ENCODE measurements at places on chromosomes 1 and 21. TPM values are rescaled to one million over a fixed set of nuclear protein-coding genes. Genes with fewer than 3 reads are reported as not detected.

The TPTE gene
- total RNA-seq = not detected

The PLEKHO1 gene
- 33.9 TPM for total RNA-seq

DNA sequence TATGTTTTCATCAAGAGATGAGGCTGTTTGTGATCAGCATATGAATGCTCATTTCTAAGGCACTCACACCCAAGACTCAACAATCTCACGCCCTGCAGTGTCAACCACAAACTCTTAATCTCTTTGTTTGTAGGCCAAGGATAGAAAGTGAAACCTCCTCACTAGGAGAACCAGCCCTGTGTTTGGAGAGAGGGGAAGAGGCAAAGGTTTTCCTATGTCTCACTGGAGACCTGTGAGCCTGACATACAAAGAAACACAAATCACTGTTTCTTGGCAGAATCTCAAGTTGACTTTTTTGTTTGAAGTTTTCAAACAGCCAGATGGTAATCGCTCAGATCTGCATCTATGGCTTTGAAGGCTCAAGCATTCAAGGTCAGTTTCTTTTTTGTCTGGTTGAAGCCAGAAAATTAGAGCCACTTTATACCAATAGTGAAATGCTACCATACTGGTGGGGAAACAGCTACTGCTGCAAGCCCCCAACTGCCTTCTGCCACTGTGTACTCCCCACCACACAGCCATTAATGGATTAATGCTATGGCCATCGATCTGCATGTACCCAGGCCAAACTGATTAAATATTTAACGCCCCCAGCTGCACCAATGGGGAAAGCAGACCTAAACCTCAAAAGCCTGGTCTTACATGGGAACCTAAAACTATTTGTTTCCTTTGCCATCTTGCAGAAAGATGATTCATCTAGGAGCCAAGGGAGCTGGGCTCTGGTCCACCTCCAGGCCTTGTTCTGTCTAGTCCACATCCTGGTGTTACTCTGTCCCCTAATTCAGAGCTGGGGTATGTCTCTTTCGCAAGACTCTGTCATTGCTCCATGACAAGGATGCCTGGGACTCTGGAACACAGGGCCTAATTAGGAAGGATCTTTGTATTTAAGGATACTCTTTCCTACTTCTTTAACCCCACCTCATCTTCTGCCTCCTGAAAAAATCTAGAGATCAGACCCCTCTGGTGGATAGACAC lies 16.3 kb downstream of the PDZK1 start:
- no peak for DNase-seq
- peaks cover 7% of the 10 kb centered on the region for H3K4me1 ChIP-seq
- H3K4me3 ChIP-seq = no peak overlapping the region
- H3K36me3 ChIP-seq = no peaks in the 10 kb centered on the region

DNA sequence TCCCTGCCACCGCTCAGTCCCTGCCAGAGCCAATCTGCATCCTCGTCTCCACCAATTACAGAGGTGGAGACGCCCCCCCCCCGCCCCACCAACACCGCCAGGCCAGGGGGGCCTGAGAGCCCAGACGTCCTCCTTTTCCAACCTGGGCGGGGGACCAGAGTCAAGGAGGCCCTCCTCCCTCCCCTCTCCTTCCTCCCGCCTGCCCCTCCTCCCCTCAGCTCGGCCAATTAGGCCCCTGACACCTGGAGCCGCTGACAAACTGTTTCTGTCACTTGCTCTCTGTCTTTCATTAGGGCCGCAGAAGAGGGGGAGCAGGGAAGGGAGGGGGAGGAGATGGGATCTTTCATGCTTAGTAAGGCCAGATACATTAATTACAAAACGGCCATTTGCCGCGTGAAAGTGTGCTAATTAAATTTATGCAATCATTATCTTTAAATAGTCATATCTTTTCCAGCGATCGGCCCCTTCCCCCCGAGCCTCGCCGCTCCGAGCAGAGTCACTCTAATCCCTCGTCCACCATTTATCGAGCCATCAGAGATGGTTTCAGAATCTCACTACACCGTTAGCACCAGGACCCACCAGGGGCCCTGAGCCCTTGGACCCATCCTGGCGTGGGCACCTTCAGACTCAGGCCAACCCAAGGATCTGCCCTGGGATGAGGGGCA lies 94.7 kb downstream of the PAX7 start:
- H3K4me3 ChIP-seq = no peak overlapping the region
- no peak for DNase-seq
- no peak overlapping the region for H3K27ac ChIP-seq

DNA sequence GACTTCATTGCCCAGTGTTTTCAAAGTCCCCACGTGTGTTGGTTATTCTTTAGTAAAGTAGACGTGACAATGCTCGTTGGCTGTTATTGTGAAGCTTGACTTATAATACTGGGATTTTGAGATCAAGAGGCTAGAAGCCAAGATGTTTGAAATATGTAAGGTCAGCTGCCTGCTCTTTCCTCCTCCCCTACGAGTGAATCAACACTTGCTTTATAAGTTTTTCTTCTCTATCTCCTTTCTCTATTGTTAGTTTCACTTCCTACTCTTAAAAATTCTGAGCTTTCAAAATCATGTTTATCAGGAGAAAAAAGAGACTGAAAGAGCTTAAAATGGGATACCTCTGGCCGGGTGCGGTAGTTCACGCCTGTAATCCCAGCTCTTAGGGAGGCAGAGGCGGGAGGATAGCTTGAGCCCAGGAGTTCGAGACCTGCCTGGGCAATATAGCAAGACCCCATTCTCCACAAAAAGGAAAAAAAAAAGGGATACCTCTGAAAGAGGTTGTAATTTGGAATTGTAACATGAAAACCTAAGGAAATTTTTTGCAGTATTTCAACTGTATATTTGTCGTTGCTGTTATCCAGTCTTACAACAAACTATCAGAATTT lies 72.0 kb downstream of the EPB41 start:
- no peaks in the 10 kb centered on the region for H3K4me1 ChIP-seq
- no peaks in the 10 kb centered on the region for H3K36me3 ChIP-seq
- no peak overlapping the region for H3K4me3 ChIP-seq
- no peaks in the 10 kb centered on the region for H3K27me3 ChIP-seq
- H3K27ac ChIP-seq = no peak overlapping the region

DNA sequence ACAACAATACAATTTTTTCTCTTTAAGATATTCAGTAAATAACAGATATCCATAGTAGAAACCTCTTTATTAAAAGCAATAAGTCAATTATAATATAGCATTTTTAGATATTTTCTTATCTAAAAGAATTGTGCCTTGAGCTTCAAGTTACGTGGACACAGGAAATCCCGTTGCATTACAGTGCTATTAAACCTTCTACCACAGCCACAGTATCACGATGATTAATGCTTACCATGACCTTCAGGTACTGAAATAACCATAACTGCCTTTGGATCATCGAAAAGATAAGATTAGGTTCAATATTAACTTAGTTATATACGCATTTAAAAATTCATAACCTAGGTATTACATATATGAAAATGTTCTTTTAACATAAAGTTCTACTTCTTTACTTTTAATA lies 17.9 kb downstream of the B3GALNT2 start:
- H3K27me3 ChIP-seq = no peaks in the 10 kb centered on the region
- no peaks in the 10 kb centered on the region for H3K4me1 ChIP-seq
- no peak overlapping the region for H3K27ac ChIP-seq
- DNase-seq = no peak
- H3K4me3 ChIP-seq = no peak overlapping the region
- peaks cover 29% of the 10 kb centered on the region for H3K36me3 ChIP-seq

GRCh38 chr1:244231572-244232315 lies 180.7 kb downstream of the ZBTB18 start:
- H3K4me3 ChIP-seq = no peak overlapping the region
- H3K4me1 ChIP-seq = peaks cover 11% of the 10 kb centered on the region
- no peaks in the 10 kb centered on the region for H3K36me3 ChIP-seq
- H3K27me3 ChIP-seq = no peaks in the 10 kb centered on the region
- H3K27ac ChIP-seq = no peak overlapping the region

DNA sequence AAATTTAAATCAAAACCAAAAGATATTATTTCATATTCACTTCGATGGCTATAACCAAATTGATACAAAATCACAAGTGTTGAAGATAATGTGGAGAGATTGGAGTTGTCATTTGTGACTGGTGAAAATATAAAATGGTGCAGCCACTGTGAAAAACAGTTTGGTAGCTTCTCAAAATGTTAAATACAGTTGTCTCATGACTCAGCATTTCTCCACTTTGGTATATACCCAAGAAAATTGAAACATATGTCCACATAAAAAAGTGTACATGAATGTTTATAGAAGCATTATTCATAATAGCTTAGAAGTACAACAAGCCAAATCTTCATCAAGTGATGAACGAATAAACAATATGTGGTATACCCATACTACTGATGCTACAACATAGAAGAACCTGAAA lies 318.5 kb downstream of the BRINP3 start:
- H3K4me3 ChIP-seq = no peak overlapping the region
- no peaks in the 10 kb centered on the region for H3K4me1 ChIP-seq
- H3K27ac ChIP-seq = no peak overlapping the region
- no peak for DNase-seq

The LCE1E gene
- not detected for total RNA-seq

DNA sequence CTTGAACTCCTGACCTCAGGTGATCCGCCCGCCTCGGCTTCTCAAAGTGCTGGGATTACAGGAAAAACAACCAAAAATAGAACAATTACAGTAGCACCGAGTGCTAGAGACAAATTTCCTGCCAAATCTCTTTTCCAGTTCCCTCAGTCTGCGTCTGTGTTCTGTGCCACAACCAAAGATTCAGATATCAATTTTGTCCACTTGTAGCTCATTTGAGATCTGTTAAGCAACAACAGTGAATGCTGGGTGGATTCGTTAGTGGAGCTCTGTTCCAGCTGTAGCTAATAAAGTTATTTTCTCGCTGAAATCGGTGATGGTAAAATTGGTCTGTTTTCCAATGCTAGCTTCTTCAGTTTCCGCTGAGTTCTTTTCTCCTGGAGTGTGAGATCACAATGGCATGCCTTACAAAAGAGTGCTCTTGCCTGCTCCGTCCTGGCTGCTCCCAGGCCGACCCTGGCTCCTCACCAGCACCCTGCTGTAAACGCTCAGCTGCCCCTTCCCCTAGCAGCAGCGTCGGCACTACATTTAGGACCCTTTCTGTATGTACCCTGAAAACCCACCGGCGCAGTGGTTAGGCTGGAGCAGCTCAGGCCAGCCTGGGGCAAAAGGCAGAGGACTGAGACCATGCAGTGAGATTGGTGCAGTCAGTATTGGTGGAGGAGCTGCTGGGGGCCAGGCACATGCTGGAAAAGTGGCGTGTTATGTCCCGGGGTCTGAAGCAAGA lies 395.4 kb downstream of the KIF26B start:
- H3K36me3 ChIP-seq = no peaks in the 10 kb centered on the region
- H3K4me3 ChIP-seq = no peak overlapping the region
- no peaks in the 10 kb centered on the region for H3K4me1 ChIP-seq
- no peak for DNase-seq

- no peak for DNase-seq
- no peaks in the 10 kb centered on the region for H3K27me3 ChIP-seq
- H3K36me3 ChIP-seq = no peaks in the 10 kb centered on the region
- no peak overlapping the region for H3K27ac ChIP-seq
- no peak overlapping the region for H3K4me3 ChIP-seq
Measured at GRCh38 chr1:192574073-192574472, 1.5 kb upstream of the RGS1 start.

The SRM gene
- 68.0 TPM for total RNA-seq

The EPB41 gene
- total RNA-seq = 39.8 TPM

DNA sequence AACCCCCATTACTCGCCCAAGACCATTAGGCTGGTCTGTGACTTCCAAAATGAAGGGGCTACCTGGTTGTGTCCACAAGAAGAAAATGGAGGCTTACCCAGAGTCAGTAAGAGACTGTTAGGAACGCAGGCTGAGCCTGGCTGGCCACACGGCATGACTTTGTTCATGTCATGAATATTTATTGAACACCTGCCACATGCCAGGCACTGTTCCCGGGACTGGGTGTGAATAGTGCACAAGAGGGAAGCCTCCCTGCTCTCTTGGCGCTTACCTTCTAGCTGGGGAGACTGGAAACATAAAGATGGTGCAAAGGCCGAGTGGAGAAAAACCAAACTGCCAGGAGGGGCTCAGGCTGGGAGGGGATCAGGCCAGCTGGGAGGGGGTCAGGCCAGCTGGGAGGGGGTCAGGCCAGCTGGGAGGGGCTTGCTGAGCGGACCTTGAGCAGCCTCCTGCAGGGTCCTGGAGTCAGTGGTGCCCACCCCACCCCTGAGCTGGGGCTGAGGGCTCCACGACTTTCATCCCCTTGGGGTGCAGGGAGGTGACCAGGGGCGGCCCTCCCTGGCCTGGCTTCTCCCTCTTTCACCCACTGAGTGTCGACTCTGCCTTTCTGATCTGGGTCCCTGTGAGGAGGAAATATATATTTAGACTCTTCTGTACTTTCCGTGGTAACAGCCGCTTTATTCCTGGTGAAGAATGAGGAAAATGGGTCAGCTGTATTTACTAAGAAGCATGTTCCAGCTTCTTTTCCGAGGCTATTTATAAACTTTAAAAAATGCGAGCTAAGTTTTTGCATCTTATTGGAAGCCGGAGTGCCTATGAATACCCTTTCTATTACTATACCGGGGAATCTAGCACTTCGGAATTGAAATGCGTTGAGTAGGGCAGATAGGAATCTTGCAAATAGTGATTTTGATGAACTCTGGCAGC lies 139.0 kb downstream of the CAMTA1 start:
- peaks cover 15% of the 10 kb centered on the region for H3K4me1 ChIP-seq
- H3K36me3 ChIP-seq = no peaks in the 10 kb centered on the region
- H3K27ac ChIP-seq = no peak overlapping the region
- no peak overlapping the region for H3K4me3 ChIP-seq
- no peaks in the 10 kb centered on the region for H3K27me3 ChIP-seq
- no peak for DNase-seq

The IFNAR2 gene
- total RNA-seq = 9.3 TPM

DNA sequence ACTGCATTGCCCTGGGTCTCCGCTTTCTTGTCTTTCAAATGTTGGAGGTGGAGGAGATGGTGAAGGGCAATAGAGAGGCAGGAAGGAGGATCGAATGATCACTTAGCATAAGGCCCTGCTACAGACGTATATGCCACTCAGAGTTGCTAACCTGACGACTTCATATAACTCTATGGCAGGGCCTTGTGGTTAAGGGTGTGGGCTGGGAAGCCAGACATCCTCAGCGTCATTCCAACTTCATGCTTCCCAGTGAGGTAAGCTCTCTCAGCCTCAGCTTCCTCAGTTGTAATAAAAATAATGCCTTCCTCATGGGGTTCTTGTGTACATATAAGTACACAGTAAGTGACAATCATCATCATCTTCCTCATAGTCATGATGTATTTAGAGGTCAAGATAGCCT lies 54.6 kb downstream of the CASQ2 start:
- H3K4me1 ChIP-seq = peaks cover 15% of the 10 kb centered on the region
- no peak overlapping the region for H3K4me3 ChIP-seq
- no peaks in the 10 kb centered on the region for H3K36me3 ChIP-seq

Data from vagina (tissue), 2 donors.